Sigmoid colon (tissue), 7 donors: ENCODE measurements at places on chromosomes 7 and 10. TPM values are rescaled to one million over a fixed set of nuclear protein-coding genes. Genes with fewer than 3 reads are reported as not detected.

DNA sequence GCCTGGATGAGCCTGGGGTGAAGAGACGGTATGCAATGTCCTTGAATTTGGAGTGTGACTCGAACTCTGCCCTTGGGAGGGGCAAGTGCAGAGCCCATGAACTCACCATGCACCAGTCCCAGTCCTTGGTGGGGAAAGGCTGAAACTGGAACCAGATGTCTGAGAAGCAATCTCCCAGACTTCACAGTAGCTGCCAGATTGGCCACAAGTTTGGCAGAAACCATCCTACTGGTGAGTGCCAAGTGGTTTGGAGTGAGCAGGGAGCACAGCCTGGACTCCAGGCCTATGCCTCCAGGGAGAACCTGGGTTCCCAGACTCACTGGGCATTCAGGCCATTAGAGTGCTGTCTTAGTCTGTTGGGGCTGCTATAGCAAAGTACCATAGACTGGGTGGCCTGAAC, 99.6 kb upstream of the LYZL1 start:
- DNase-seq = no peak

GRCh38 chr10:97336446-97336845, 1.9 kb upstream of the FRAT2 start:
- no peak for DNase-seq

- no peak for DNase-seq
Measured at GRCh38 chr10:74460812-74461211, 309.8 kb downstream of the ADK start.

- DNase-seq = no peak
Measured at GRCh38 chr7:8536431-8536830, 103.0 kb downstream of the NXPH1 start.

DNA sequence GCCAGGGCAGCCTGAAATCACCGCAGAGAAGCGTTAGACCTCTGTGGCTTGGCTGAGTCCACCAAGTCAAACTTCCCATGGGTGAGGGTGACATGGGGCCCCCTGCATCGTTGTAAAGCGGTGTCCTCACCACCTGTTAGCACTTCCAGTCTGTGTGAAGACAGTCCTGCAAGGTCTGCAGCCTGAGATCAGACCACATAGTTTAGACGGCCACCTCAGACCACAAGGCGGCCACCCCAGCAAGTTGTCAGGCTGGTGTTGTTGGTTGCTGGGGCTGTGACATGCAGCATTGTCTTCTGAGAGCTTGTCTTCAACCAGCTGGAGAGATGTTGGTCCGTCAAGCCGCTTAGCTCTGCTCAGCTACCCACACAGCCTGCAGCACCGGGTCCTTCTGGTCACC, 44.1 kb upstream of the TARP start:
- DNase-seq = no peak

DNA sequence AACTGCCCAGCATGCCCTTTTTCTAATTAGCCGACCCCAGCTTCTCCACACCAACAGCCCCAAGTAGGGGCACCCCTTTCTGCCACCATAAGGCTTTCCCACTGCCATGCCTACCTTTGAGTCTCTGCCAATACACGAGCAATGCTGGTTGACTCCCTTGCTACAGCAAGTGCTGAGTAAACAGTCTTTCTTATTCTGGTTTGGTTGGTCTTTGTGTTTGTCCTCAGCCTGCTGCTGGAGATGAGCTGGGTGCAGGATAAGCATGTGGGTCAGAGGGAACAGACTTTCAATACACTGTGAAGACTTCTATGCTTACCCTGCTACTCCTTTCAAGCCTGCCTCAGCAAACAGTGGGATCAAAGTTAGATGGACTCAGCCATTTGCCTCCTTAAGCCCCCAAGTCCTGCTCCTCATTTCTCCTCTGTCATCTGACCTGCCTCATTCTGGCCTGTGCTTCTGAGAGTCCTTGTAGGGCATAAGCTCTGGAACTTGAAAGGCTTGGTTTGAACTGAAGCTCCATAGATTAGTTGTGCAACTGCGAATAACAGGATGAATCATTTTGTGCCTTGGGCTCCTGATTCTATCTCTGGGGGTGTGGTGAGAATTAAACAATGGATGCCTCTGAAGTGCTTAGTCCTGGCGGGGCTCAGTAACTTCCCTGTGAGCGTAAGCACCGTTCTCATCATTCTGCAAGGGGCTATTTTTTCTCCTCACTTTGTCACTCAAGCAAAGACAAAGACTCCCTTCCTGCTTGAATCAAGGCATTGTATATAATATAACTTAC, 533.8 kb upstream of the DPP6 start:
- no peak for DNase-seq

DNA sequence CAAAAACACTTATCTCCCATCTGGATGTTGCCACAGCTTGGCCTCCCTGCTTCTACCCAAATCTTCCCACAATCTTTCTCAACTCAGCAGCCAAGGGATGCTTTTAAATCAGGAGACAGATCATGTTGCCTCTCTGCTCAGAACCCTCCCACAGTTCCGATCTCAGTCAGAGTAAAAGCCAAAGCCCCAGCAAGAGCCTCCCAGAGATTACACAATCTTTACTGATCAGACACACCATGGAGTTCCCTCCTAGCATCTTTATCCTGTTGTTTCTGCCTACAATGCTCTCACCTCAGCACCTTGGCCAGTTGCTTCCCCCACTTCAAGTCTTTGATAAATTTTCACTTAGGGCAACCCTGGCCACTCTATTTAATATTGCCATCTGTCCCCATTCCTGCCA, 41.9 kb upstream of the ZNF33B start:
- DNase-seq = no peak

GRCh38 chr10:16847644-16848043, 30.4 kb upstream of the RSU1 start:
- DNase-seq = no peak

- no peak for DNase-seq
Measured at GRCh38 chr10:3987143-3987974, 202.3 kb upstream of the KLF6 start.

GRCh38 chr7:123417580-123417979, 116.8 kb downstream of the IQUB start:
- no peak for DNase-seq

DNA sequence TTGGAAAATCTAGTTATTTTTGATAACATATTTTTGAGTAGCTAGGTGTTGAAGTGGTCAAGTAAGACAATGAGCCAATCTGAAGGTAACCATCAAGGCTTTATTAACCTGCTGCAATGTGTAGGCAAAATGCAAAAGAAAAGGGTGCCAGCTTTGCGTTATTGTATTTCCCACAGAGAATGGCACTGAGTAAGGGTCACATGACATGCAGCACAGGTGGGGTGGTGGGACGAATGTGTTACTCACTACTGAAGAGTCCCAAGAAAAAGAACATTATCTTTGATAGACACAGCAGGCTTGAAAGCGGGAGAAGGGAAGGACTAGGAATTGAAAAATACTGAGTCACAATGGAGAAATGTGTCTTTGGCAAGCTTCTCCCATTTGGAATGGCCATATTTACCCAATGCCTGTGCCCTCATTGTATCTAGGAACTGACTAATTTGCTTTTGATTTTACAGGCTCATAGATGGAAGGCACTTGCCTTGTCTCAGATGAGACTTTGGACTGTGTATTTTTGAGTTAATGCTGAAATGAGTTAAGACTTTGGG, 898.6 kb upstream of the POT1 start:
- DNase-seq = no peak

- DNase-seq = no peak
Measured at GRCh38 chr10:21100190-21100589, 203.1 kb upstream of the NEBL start.

- DNase-seq = no peak
Measured at GRCh38 chr7:11456574-11456973, 375.4 kb downstream of the THSD7A start.

GRCh38 chr7:80312139-80312661, 177.6 kb downstream of the GNAI1 start:
- no peak for DNase-seq

DNA sequence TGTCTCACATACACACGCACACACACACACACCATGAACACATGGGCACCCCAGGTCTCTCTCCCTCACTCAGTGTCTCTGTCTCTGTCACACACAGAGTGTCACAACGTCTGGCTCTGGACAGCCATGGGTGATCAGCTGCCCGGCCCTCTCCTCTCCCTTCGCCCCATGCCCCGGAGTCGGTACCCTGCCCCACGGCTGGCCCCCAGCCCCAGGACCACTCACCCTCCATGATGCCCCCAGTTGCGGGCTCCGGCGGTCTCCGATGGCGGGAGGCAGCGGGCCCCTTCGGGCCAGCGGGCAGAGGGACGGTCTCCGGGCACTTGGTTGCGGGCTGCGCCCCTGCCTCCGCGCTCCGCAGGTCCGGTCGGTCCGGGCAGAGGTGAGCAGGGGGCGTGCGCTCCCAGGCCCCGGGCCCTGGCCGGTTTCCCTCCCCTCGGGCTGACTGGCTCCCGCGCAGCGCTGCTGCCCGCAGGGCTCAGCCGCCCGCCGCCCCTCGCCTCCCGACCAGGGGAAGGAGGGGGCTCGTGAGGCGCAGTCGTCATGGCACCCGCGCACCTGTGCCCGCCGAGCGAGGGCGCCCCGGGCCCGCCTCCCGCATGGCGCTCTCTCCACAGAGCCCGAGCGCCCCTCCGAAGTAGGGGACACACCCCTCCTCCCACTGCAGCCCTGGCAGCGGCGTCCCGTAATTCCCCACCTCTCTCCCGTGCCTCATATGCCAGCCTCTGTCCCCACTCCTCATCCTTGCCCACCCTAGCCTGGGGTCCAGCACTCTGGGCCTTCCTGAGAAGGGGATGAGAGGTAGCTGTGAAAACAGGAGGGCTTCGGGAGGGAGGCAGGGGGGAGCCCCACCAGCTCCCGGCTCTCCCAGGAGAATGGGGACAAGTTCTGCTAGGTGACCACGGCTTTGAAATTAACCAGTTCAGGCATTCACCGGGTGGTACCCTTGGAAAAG, at the start of gene NPFFR1:
TSS of gene NPFFR1 (minus strand) at position 560 of the 955 bp plus-strand sequence. CDS start at position 232, 328 bp downstream.
- DNase-seq = no peak

DNA sequence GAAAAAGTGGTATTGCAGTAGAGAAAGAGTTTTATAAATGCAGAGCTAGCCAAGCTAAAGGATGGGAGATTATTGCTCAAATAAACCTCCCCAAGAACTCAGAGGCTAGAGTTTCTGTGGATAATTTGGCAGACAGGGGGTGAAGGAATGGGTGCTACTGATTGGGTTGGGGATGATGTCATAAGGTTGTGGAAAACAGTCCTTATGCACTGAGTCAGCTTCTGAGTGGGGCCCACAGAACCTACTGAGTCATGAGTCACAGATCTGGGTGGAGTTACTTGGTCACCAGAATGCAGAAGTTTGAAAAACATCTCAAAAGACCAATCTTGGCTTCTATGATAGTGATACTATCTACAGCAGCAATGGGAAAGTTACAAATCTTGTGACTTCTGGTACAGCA, 1146.7 kb downstream of the TYW1 start:
- no peak for DNase-seq

DNA sequence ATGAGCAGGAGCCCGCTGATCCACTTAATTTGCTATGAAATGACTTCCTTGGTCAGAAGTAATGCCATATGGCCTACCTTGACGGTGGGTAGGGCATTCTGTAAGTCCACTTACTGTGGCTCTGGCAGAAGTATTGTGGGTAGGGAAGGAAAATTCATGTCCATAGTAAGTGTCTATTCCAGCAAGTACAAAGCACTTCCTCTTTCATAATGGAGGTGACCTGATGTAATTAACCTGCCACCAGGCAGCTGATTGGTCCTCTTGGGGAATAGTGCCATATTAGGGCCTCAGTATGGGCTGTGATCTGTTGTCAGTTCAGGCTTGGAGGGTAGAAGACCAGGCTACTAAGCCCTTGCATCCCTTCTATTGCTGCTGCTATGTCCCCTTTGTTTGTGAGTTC, 103.9 kb downstream of the SLC37A3 start:
- no peak for DNase-seq

DNA sequence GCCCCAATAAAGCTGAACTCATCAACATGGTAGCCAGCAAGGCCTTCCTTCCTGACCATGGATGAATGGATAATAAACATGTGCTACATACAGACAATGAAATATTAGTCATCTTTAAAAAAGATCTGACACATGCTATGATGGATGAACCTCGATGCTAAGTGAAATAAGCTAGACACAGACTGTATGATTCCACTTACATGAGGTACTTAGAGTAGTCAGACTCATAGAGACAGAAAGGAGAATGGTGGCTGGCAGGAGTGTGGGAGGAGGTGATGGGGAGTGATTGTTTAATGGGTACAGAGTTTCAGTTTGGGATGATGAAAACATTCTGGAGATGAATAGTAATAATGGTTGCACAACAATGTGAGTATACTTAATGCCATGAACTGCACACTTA, 114.1 kb upstream of the SORCS3 start:
- DNase-seq = no peak

- no peak for DNase-seq
Measured at GRCh38 chr10:43867667-43868565, 219.2 kb upstream of the ZNF32 start.

DNA sequence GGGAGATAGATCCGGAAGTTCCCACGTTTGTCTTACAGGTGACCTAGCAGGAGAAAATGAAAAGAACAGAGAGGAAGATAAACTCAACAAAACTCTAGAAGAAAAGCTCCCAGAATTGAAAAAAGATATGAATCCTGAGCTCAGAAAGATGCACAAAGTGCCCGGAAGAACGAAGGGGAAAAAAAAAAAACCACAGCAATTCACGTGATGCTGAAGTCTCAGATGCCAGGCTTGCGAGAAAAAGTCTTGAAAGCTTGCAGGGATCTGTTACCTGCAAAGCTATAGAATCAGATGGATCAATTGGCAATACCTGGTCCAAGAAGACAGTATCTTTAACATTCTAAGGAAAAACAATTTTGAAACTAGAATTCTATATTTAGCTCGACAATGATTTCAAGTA, 33.5 kb downstream of the CARD11 start:
- DNase-seq = no peak

DNA sequence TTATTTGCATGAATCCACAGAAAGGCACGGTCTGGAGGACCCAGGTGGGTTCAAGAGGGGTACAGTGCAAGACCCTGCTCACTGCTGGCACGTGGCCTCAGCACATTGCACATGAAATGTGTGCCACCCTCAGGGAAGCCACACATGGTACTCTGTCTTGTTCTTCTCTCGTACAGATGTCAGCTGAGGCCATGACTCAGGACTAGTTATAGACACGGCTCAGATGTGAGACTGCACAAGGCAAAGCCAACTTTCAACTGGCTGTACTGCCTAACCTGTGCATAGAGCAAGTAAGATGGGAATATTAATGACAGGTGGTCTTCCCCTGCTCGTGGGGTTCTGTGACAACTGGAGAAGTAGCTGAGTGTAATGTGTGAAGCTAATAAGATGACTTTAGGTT, 249.4 kb upstream of the CTBP2 start:
- DNase-seq = no peak

GRCh38 chr7:151351967-151352366, 10.4 kb downstream of the NUB1 start:
- no peak for DNase-seq

GRCh38 chr7:102175423-102176170, 111.1 kb upstream of the SH2B2 start:
- DNase-seq = peak; percentile 88

GRCh38 chr7:30269490-30269889, 14.9 kb upstream of the ZNRF2 start:
- no peak for DNase-seq

ACSM6 gene
- total RNA-seq = not detected

GJD4 gene
- total RNA-seq = not detected

MRPL43 gene
- total RNA-seq = 88.4 TPM

C10orf90 gene
- total RNA-seq = 0.33 TPM

VGF gene
- total RNA-seq = not detected

LIPJ gene
- not detected for total RNA-seq

GNGT1 gene
- total RNA-seq = not detected

ADAM22 gene
- 3.5 TPM for total RNA-seq

DCLRE1A gene
- total RNA-seq = 4.9 TPM

AKR1B1 gene
- total RNA-seq = 53.2 TPM

ST8SIA6 gene
- 2.6 TPM for total RNA-seq
